IMR-90 (cell line): ENCODE measurements at places on chromosomes 7 and 10. TPM values are rescaled to one million over a fixed set of nuclear protein-coding genes. Genes with fewer than 3 reads are reported as not detected.

Gene PNLIP
- not detected in 2 replicates for total RNA-seq

Gene COPG2
- 41.7 and 50.0 TPM in 2 replicates for total RNA-seq

Gene UPK3BL2
- total RNA-seq: 0.18 and 0.56 TPM in 2 replicates

Gene SRRM3
- 0.18 and 0.28 TPM in 2 replicates for total RNA-seq

Gene CTAGE6
- under 0.01 and 0.18 TPM in 2 replicates for total RNA-seq

Gene GPR85
- 5.0 and 5.4 TPM in 2 replicates for total RNA-seq

Gene HOXA6
- 1.4 and 1.7 TPM in 2 replicates for total RNA-seq

GRCh38 chr7:11557627-11558026 lies 274.4 kb downstream of the THSD7A start:
- no peaks in the 10 kb centered on the region for H3K4me1 ChIP-seq
- no peak for DNase-seq
- no peaks in the 10 kb centered on the region for H3K27me3 ChIP-seq
- H3K4me3 ChIP-seq: no peak overlapping the region
- no peaks in the 10 kb centered on the region for H3K36me3 ChIP-seq

DNA sequence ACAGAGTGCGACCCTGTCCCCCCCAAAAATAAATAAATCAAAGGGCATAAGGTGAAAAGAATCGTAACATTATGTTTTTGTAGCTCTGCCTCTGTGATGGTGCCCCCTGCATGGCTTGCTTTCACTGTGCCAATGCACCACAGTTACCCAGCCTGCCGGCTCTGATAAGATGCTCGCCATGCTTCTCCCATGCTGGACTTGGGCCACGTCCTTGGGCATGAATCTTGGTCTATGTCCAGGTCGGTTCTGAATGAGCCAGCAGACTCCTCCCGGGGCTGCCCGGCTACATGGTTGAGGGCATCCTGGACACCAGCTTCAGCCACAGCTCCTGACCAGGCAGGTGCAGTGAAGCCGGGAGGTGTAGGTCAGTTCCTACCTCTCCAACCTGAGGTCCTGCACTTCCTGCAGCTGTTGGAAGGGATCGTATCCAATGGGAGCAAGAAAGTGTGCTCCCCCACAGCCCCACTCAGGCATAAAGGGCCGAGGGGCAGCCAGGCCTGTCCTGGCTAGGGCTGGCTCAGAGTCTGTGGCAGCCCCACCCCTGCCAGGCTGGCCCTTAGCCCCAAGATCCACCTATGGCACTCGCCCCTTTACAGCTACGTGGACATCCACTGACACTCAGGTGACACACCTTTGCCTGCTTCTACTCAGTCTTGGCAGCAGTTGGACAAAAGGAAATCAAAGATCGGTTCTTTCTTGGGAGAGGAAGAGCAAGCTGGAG lies 34.1 kb downstream of the CHST3 start:
- H3K27ac ChIP-seq: peak overlapping the region; percentile 80
- H3K4me1 ChIP-seq: peaks cover 36% of the 10 kb centered on the region
- H3K4me3 ChIP-seq: no peak overlapping the region

- H3K27me3 ChIP-seq: no peaks in the 10 kb centered on the region
- H3K36me3 ChIP-seq: no peaks in the 10 kb centered on the region
- no peaks in the 10 kb centered on the region for H3K4me1 ChIP-seq
- H3K27ac ChIP-seq: no peak overlapping the region
- no peak for DNase-seq
- H3K4me3 ChIP-seq: no peak overlapping the region
Measured at GRCh38 chr7:51255036-51255435, 61.6 kb downstream of the COBL start.

DNA sequence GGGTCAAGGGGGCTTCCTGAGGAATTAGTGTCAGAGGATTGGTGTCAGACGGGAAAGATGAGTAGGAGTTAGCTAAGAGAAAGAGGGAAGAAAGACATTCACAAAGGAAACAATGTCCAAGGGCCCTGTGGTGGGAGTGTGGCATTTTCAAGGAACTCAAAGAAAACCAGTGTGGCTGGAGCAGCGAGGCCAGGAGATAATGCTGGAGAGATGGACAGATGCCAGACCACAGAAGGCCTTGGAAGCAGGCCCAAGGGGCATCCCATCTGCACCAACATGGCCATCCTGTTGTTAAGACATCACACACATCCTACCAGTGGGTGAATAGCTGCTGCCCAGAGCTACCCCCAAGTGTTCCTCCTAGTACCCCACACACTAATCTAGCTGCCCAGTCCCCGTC lies 36.1 kb upstream of the CUL1 start:
- no peak overlapping the region for H3K27ac ChIP-seq
- no peaks in the 10 kb centered on the region for H3K27me3 ChIP-seq
- H3K4me1 ChIP-seq: no peaks in the 10 kb centered on the region; the same call in 1 of the 2 replicates
- no peak for DNase-seq
- H3K4me3 ChIP-seq: no peak overlapping the region

DNA sequence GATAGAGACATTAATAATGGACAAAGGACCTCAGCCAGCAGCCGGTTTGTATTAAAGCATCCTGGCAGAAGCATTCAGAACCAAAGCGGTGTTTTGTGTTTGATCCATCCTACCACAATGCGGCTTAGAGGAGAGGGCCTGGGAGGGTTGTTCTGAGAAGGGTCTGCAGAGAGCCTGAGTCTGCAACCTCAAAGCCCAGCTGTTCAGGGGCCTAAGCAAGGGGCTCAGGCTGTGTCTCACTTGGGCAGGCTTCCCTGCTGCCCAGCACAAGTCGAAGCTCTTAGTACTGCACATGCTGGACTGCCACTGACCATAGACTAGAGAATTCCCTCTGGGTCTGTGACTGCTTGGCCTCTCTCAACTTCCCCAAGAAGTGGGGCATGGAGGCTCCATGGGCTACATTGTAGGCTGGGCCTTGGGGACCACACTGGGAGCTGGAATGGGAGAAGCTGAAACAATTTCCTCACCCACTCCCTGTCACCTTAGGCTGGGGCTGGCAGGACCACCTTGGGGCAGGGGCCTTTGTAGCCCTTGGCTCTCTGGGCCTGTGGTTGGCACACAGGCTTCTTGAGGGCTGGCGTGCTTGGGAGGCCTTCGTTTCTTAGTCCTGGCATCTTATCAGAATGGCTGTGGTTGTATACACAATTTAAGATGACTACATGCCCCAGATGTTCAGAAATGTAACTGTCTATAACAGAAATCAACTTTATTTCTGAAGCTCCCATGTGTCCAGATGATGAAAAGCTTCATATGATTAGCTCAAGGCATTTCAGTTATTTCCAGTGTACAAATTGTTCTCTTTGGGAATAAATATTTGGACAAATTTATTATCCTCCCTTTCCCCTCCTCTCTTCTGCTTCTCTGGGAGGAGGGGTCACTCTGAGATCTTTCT lies 44.5 kb downstream of the LRRC18 start:
- no peak overlapping the region for H3K4me3 ChIP-seq
- H3K27ac ChIP-seq: no peak overlapping the region
- no peaks in the 10 kb centered on the region for H3K4me1 ChIP-seq
- no peaks in the 10 kb centered on the region; the same call in 1 of the 2 replicates for H3K27me3 ChIP-seq
- DNase-seq: no peak
- H3K36me3 ChIP-seq: no peaks in the 10 kb centered on the region

DNA sequence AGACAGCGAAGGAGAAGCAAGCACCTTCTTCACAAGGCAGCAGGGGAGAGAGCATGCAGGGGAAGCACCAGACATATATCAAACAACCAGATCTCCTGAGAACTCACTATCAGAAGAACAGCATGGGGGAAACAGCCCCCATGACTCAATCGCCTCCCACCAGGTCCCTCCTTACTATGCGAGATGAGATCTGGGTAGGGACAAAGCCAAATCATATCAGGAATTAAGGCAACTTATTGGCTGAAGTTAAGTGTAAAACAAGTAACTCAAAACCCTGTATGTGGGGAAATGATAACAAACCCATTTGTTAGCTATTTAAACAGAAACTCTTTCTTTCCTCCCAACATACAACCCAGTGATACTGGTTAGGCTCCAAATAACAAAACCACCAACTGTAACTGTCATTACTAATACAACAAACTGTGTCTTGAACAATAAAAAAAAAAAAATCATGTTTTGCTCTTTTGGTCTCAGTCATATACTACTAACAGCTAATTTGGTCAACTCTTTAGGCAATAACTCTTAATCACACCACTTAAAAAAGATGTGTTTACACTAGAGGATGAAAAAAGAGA lies 57.8 kb downstream of the MINDY3 start:
- H3K27ac ChIP-seq: no peak overlapping the region; the same call in 1 of the 2 replicates
- DNase-seq: no peak
- no peaks in the 10 kb centered on the region; the same call in 1 of the 2 replicates for H3K4me1 ChIP-seq
- no peak overlapping the region for H3K4me3 ChIP-seq

DNA sequence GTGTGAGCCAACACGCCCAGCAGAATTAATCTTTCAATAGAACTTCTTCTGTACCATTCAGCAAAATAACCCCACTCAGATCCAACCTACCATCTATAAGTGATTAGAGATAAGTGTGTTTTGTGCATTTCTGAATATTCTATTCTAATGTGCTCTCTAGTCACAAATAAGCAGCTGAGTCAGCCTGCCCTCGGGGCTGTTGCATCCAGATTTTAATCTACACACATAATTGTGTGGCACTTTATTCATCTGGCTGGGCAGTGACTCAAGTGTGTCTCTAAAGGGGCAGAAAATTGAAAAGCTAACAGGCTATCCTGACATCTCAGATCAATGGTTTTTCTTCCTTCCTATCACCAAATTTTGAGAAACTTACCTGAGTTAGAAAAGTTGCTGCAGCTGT lies 60.3 kb downstream of the PRR15 start:
- no peaks in the 10 kb centered on the region; the same call in 1 of the 2 replicates for H3K27me3 ChIP-seq
- no peaks in the 10 kb centered on the region for H3K36me3 ChIP-seq
- no peak overlapping the region for H3K4me3 ChIP-seq

DNA sequence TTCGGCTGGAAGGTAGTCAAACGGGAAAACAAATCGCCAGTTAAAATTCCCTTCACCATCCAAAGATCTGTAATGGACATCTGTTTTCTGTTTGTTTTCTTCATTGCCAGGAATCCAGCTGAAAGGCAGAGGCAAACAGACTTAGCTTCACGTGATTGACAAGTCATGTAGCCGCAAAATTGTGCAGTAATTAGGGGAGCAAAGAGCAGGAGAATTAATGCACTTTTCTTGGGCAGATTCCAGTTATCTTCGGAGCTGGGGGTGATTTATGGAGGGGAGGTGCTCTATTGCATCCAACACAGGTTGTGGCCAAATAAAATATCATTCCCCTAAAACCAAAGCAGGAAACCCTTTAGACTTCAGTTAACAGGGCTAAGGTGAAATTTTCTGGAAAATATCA lies 162.2 kb downstream of the MYOF start:
- no peaks in the 10 kb centered on the region for H3K27me3 ChIP-seq
- H3K27ac ChIP-seq: no peak overlapping the region
- DNase-seq: no peak
- no peak overlapping the region for H3K4me3 ChIP-seq

DNA sequence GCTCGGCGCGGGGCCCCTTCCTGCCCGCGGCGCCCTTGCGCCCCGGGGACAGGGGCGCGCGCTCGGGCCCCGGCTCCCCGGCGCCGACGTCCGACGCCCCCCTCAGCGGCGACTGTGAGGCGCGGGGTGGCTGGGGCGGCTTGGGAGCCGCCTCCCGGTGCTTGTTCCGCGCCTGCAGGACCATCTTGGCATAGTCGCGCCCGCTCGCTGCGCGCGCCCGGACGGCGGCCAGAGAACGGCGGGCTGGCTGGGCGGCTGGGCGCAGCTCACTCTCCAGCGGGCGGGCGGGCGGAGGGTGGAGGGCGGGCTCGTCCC lies at the start of gene DPY19L1:
TSS of gene DPY19L1 (minus strand) at position 275 of the 315 bp plus-strand sequence. CDS start at position 184, 91 bp downstream.
- no peak for DNase-seq
- H3K27ac ChIP-seq: peak within 1 kb of the TSS; percentile 78
- H3K27me3 ChIP-seq: no peaks in the 10 kb centered on the region
- H3K4me3 ChIP-seq: peak within 1 kb of the TSS; percentile 87
- peaks cover 2% of the 10 kb centered on the region; the same call in 1 of the 2 replicates for H3K4me1 ChIP-seq
